ENCODE measurements at places on chromosomes 5 and 9. TPM values are rescaled to one million over a fixed set of nuclear protein-coding genes. Genes with fewer than 3 reads are reported as not detected.

SLC4A9 gene
- 0.26 TPM for total RNA-seq

SV2C gene
- total RNA-seq, result 0.10 TPM

LHX3 gene
- total RNA-seq, result not detected

PTGDS gene
- not detected for total RNA-seq

FCHO2 gene
- total RNA-seq, result 1.3 TPM

TICAM2 gene
- 2.0 TPM for total RNA-seq

CBY3 gene
- 0.67 TPM for total RNA-seq

ZNF462 gene
- 0.61 TPM for total RNA-seq

TTLL11 gene
- total RNA-seq, result 0.97 TPM

NR5A1 gene
- total RNA-seq, result not detected

PPP3R2 gene
- not detected for total RNA-seq

ANKHD1 gene
- 102 TPM for total RNA-seq

DNA sequence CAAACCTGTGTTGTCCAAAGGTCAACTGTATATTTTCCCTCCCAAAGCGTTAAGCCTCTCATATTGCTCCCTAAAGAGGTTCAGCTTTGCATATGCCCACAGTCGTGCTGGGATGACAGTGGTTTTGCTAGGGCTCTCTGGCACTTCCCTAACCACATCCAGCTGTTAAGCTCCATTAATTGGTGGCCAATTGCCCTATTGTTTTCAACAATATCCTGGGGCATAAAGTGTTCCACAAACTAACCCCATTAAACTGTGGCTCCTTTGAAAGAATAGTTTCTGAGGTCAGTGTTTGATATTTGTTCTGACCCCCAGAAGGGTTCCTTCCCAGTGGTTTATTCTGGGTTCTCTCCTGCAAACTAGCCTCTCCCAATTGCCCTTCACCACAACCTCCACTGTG lies 194.5 kb downstream of the HSD17B3 start:
- no peak for DNase-seq

DNA sequence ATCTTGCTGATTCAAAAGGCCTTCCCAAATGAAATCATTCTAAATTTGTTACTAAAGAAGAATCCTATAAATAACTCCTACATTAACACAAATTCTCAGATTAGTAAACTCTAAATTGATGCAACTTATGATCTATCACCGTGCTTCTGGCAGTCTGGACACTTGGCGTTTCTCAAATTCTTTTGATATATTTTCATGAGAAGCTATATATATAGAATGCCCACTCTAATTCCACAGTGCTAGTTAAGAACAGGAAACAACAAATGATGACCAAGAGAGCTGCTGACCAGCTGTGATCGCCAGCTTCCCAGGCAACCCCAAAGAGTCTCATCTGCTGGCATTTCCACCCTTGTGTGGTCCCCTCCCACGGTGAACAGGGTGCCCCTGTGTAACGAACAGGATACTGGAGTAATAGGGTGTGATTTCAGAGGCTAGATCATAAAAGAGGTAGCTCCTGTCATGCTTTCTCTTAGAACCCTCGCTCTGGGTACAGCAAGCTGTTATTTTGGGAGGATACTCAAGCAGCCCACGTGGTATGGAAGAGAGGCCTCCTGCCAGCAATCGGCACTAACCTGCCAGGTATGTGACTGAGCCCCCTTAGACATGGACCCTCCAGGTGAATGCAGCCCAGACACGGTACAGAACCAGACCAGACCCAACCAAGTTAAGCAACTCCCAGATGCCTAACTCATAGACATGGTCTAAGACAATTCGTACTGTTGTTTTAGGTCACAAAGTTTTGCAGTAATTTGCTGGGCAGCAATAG lies 64.7 kb downstream of the CDC14B start:
- DNase-seq, result no peak

DNA sequence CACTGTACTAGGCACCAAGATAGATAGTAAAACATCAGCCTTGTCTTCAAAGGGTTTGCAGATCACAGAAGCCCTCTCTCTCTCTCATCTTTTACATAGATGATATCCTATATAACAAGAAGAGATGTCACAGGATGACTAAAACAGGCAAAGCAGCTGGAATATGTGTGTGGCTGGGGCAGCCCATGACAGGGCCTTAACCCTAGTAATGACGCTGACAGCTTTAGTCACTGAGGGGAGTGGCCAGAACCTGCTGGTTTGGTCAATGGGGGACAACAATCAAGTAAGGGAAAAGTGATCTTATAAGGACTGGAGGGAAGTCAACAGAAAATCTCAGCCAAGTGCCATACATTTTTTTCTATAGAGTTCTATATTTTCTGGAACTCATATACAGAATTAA lies 41.9 kb upstream of the RIC1 start:
- DNase-seq, result peak; percentile 85

DNA sequence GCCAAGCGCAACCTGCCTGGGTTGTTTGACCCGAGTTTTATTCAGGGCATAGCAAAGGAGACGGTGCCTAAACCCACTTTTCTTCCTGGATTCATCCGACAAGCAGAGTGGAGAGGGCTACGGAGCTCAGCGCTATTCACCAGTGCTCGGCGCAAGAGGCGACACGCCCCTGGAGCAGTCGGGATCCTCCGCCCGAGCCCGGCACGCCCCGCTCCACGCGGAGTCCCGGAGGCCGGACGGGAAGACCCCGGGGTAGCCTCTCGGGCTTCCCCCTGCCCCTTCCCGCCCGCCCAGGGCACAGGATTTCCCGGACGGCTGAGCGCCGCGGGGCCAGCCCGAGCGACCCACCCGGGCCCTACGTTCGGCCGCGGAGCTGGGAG lies 427 bp downstream of the SERINC5 start:
- peak; percentile 71 for DNase-seq

DNA sequence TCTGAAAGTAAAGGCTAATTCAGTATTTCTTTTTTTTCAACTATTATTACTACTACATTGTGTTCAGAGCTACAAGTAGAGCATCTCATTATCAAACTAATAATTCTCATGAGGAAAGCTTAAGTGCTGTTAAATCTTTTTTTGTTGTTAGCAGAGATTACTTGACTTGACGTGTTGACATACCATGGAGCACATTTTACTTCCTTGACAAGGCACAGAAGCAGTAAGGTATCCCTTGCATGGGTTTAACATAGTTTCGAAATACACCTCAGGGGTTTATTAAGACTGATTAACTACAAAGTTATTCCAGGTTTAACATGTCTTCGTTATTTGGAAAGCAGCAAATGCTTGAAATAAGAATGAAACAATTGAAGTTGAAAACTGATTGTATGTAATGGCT lies 7.0 kb downstream of the SPDL1 start:
- no peak for DNase-seq

- DNase-seq, result no peak
Observed at GRCh38 chr5:72380492-72381274, 60.5 kb downstream of the PTCD2 start.

DNA sequence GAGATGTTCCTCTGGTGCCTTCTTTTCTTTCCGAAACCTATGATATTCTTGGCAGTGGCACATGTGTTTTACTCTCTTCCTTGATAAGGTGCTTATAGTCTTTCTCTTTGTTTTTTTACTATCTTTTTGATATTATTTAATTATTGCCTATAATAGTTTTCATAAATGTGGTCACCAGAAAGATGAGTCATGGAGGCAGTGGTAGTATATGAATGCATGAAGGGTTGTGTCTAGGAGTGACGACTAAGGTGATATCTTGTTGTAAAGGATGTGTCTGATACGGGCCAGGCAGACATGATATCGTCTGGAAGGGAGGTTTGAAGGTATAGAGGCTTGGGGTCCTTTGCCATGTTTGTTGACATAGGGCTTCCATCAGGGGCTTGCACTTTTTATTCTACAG lies 36.8 kb downstream of the SLC44A1 start:
- DNase-seq, result no peak

- DNase-seq, result no peak
Observed at GRCh38 chr5:168853972-168854371, 274.8 kb upstream of the PANK3 start.

DNA sequence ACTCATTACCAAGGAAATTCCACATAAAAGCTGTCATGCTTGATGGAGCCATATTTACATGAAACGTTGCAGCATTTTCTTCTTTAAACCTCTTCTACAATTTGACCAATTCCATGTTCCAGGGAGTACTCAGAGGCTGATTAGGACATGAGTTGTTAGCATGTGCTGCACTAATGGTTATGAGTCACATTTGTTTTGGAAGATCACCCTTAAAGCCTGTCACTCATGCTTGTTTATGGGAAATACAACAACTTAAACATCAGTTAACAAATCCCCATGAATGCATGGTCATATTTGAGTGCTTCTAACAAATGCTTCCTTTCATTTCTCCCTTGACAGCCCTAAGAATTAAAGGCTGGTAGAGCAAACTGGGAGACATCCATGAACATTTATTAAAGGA lies 156.1 kb downstream of the GHR start:
- DNase-seq, result no peak

GRCh38 chr5:36371366-36371765 lies 69.7 kb upstream of the RANBP3L start:
- DNase-seq, result no peak

GRCh38 chr5:53406630-53407316 lies 73.7 kb upstream of the FST start:
- DNase-seq, result no peak

GRCh38 chr5:116216246-116216645 lies 131.4 kb downstream of the COMMD10 start:
- DNase-seq, result no peak

DNA sequence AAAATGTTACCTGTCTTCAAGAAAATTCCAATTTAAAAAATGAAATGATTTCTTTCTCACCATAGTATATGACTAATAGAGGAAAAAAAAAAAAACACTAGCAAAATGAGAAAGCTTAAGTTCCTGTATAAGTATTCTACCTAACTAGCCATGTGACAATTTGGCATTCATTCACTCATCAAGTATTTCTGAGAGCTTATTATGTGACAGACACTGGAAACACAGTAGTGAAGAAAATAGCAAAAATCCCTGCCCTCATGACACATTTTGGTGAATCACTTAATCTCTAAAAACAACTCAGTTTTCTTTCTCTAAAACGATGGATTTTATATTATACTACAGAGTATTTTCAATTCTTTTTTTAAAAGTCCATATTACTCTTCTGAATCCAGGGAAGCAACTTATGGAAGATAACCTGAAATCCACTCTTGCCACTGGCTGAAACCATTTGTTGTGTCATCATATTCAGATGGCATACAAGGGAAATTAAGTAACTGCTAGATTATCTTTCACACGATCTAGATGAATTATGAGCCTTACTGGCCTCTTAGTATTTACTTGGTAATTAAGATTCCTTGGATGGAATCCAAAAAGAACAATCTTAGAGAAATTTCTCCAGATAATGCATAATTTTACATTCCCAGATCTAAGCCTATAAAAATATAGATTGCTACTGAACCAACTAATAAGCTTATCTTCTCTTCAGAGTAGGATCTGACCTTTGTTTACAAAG lies 5.5 kb downstream of the PTBP3 start:
- no peak for DNase-seq

DNA sequence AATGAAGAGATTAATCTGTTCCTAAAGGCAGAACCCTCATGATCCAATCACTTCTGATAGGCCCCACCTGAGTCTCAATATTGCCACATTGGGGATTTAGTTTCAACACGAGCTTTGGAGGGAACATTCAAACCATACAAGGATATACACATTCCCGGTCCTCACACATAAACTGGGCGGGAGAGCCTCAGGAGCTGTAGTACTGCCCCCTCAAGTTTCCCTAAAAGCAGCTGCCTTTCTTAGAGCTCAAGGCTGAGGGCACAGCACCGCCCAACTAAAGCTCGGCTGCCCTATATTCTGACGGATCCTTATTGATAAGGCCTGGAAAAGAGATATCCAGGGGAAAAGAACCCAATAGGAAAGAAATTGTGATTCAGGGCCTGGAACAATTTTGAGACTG lies 83.0 kb downstream of the GADD45G start:
- DNase-seq, result no peak

DNA sequence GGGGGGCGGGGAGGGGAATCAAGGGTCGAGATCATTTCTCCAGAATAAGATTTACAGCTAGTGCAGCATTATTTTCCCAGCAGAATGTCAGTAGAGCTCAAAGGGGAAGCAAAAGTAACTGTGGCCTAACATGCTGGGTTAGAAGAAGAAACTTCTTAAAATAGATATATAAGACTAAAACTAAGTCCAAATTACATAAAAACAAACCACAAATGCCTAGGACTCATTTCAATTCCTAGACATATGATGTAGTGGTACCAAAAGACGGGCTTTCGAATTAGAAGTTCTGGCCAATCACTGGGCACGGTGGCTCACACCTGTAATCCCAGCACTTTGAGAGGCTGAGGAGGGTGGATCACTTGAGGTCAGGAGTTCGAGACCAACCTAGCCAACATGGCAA lies 20.8 kb upstream of the MELK start:
- DNase-seq, result no peak

DNA sequence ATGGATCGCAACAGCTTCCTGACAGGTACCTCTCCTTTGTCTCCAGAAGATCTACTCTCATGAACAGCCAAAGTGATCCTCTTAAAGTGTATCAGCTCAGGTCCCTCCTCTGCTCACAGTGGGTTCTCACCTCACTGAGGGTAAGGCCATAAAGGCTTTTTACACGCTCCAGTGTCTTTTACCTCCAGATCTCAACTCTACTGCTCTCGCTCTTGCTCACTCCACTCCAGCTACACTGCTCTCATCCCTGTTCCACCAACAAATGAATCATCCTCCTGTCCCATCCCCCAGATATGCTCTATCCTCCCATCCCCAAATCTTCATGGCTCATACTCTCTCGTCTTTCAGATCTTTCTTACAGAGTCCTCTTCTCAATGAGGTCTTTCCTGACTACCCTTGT lies 248.6 kb upstream of the EFNA5 start:
- no peak for DNase-seq

DNA sequence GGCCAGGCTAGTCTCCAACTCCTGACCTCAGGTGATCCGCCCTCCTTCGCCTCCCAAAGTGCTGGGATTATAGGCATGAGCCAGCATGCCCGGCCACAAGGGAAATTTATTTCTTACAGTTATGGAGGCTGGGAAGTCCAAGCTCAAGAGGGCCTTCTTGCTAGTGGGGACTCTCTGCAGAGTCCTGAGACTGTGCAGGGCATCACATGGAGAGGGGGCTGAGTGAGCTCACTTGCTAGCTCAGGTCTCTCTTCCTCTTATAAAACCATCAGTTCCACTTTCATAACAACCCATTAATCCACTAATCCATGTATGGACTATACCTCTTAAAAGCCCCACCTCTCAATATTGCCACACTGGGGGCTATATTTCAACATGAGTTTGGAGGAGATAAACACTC lies 5.1 kb upstream of the SPIN1 start:
- no peak for DNase-seq

DNA sequence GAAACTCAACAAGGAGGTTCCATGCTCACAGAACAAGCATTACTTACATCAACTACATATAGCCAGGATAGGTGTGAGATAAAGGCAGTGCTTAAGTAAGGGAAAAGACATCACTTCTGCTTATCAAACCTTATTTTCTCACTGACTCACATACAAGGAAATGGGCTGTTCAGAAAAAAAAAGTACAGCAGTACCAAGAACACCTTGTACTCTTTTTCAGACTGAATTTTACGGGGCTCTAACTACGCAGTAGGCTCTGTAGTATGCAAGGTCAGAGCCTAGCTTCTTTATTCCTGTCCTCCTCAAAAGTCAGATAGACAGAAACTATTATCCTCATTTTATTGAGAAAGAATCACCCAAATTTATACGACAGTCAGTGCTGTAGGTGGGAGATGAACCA lies 5.8 kb downstream of the PSMB7 start:
- DNase-seq, result no peak

Data from activated CD4-positive, alpha-beta memory T cell treated with anti-CD3 and anti-CD28 coated beads for 36 hours (primary cell).